ENCODE measurements at places on chromosomes 7 and 10.

DNA sequence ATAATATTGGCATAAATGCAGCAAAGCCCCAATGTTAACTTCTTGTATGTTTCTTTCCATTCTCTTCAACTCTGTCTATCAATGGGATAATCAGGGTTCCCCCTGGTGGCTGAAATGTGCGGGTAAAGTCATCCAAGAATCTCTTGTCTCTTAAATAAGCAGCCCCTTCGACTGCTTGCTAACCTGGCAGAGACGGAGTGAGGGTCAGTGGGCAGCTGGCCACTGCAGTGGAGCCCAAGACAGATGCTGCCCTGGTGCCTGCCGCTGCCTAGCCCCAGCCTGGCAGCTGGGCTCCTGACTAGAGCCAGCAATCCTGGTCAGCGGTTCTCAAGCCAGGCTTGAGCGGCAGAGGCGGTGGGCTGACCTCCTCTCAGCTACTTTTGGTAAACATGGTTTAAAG, 248.9 kb downstream of the COBL start:
- no peaks in the 10 kb centered on the region for H3K27me3 ChIP-seq
- H3K27ac ChIP-seq: no peak overlapping the region
- no peaks in the 10 kb centered on the region for H3K4me1 ChIP-seq
- DNase-seq: peak; percentile 82

DNA sequence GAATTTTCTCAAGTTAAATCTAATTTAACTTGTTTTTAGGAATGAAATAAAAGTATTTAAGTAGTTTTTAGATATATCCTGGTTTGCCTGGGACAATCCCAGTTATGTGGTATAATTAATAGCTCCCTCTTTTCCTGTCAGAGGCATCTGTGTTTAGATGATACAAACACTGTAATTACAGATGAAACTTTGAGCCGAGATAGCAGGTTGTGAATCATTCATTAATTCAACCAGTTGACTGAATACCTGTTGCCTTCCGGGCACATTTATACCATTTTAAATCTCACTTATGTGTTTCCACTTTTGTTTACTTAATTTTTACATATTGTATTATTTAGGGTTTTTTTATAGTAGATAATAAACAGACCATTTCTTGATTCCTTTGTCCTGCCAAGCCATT, 82.1 kb upstream of the GATA3 start:
- peaks cover 4% of the 10 kb centered on the region for H3K36me3 ChIP-seq
- DNase-seq: no peak
- no peaks in the 10 kb centered on the region for H3K27me3 ChIP-seq

DNA sequence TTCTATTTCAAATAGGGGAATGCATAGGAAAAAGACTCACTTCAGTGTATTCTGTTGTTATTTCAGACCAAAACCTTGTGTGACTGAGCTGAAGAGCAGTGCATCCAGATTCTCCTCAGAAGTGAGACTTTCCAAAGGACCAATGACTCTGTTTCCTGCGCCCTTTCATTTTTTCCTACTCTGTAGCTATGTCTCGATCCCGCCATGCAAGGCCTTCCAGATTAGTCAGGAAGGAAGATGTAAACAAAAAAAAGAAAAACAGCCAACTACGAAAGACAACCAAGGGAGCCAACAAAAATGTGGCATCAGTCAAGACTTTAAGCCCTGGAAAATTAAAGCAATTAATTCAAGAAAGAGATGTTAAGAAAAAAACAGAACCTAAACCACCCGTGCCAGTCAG, 12.0 kb downstream of the TET1 start:
- no peaks in the 10 kb centered on the region for H3K4me1 ChIP-seq
- H3K36me3 ChIP-seq: no peaks in the 10 kb centered on the region
- no peak overlapping the region for H3K4me3 ChIP-seq
- peaks cover 6% of the 10 kb centered on the region for H3K27me3 ChIP-seq
- H3K27ac ChIP-seq: no peak overlapping the region

GRCh38 chr7:149228831-149229471, 10.5 kb upstream of the ZNF212 start:
- peaks cover 11% of the 10 kb centered on the region for H3K36me3 ChIP-seq
- peaks cover 2% of the 10 kb centered on the region for H3K4me1 ChIP-seq
- no peak for DNase-seq
- no peak overlapping the region for H3K4me3 ChIP-seq
- no peak overlapping the region for H3K27ac ChIP-seq

- no peak for DNase-seq
- no peaks in the 10 kb centered on the region for H3K36me3 ChIP-seq
- no peak overlapping the region for H3K27ac ChIP-seq
- no peaks in the 10 kb centered on the region for H3K4me1 ChIP-seq
- H3K4me3 ChIP-seq: no peak overlapping the region
Observed at GRCh38 chr7:41448104-41448503, 254.8 kb downstream of the INHBA start.

- peaks cover 6% of the 10 kb centered on the region for H3K4me1 ChIP-seq
- no peak overlapping the region for H3K4me3 ChIP-seq
- no peaks in the 10 kb centered on the region for H3K36me3 ChIP-seq
- no peak overlapping the region for H3K27ac ChIP-seq
- DNase-seq: no peak
- H3K27me3 ChIP-seq: no peaks in the 10 kb centered on the region
Observed at GRCh38 chr7:76165106-76165972, 36.4 kb upstream of the SRRM3 start.

DNA sequence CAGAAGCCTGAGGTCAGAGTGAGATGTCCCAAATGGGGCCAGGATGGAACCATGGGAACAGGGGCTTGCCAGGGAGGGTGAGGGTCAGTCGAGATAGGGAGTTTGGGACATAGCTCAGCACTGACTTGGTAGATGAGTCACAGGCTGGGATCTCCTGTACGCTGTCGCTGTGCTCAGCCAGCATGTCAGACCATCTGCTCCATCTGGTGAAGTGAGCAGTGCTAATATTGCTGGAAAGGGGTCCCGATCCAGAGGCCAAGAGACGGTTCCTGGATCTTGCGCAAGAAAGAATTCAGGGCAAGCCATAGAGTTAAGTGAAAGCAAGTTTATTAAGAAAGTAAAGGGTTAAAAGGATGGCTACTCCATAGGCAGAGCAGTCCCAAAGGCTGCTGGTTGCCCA, 505.6 kb downstream of the GALNT17 start:
- no peak for DNase-seq
- no peaks in the 10 kb centered on the region for H3K36me3 ChIP-seq

- no peak for DNase-seq
- H3K27ac ChIP-seq: no peak overlapping the region
- H3K4me3 ChIP-seq: no peak overlapping the region
- H3K36me3 ChIP-seq: no peaks in the 10 kb centered on the region
- no peaks in the 10 kb centered on the region for H3K27me3 ChIP-seq
Observed at GRCh38 chr7:159166530-159166929, 21.9 kb upstream of the VIPR2 start.

GRCh38 chr7:3488829-3489228, 187.8 kb downstream of the SDK1 start:
- H3K27me3 ChIP-seq: peaks cover 12% of the 10 kb centered on the region
- H3K4me1 ChIP-seq: peaks cover 3% of the 10 kb centered on the region
- DNase-seq: no peak
- H3K4me3 ChIP-seq: no peak overlapping the region
- H3K36me3 ChIP-seq: no peaks in the 10 kb centered on the region
- H3K27ac ChIP-seq: no peak overlapping the region

- no peak overlapping the region for H3K4me3 ChIP-seq
- H3K27me3 ChIP-seq: peaks cover 7% of the 10 kb centered on the region
- no peak for DNase-seq
- no peaks in the 10 kb centered on the region for H3K36me3 ChIP-seq
- no peaks in the 10 kb centered on the region for H3K4me1 ChIP-seq
Observed at GRCh38 chr7:88368686-88369085, 62.0 kb upstream of the STEAP4 start.

- H3K4me1 ChIP-seq: no peaks in the 10 kb centered on the region
- peaks cover 6% of the 10 kb centered on the region for H3K27me3 ChIP-seq
- DNase-seq: no peak
- no peaks in the 10 kb centered on the region for H3K36me3 ChIP-seq
Observed at GRCh38 chr10:42942279-42942950, 134.5 kb upstream of the RET start.

GRCh38 chr7:68707958-68708357, 890.3 kb upstream of the AUTS2 start:
- DNase-seq: no peak
- H3K36me3 ChIP-seq: no peaks in the 10 kb centered on the region
- no peaks in the 10 kb centered on the region for H3K27me3 ChIP-seq
- no peak overlapping the region for H3K27ac ChIP-seq
- H3K4me3 ChIP-seq: no peak overlapping the region
- H3K4me1 ChIP-seq: no peaks in the 10 kb centered on the region

DNA sequence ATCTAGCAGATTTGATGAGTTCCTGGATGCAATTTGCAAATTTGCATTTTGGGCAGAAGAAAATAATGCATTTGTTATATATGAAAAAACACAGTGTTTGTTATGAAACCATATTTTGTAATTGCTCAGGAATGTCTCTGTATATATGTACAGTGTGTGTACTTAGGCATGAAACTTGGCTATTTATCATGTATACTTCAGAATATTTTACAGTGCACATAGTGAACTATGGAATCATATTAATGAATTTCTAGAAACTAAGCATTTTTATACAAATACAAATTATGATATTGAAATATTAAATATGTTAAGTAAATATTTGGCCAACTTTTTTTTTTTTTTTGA, 107.5 kb downstream of the TWIST1 start:
- H3K4me3 ChIP-seq: no peak overlapping the region
- H3K27ac ChIP-seq: no peak overlapping the region
- no peaks in the 10 kb centered on the region for H3K27me3 ChIP-seq
- no peaks in the 10 kb centered on the region for H3K36me3 ChIP-seq

GRCh38 chr10:113739577-113739976, 11.9 kb upstream of the PLEKHS1 start:
- no peak for DNase-seq
- H3K36me3 ChIP-seq: no peaks in the 10 kb centered on the region
- H3K27me3 ChIP-seq: peaks cover 9% of the 10 kb centered on the region
- no peak overlapping the region for H3K4me3 ChIP-seq
- H3K27ac ChIP-seq: no peak overlapping the region

Measured in activated CD4-positive, alpha-beta T cell treated with anti-CD3 and anti-CD28 coated beads, Interleukin-2, amount 10 ng/mL, durations not matched to agents 24 days and 14 days (primary cell).